WTC11 (cell line): ENCODE measurements at places on chromosomes 1 and 21.
A peak's percentile ranks its signal among the peaks of the same experiment; 100 is the strongest.

- DNase-seq, result no peak
Measured at GRCh38 chr1:1025730-1026129, 5.8 kb downstream of the AGRN start.

DNA sequence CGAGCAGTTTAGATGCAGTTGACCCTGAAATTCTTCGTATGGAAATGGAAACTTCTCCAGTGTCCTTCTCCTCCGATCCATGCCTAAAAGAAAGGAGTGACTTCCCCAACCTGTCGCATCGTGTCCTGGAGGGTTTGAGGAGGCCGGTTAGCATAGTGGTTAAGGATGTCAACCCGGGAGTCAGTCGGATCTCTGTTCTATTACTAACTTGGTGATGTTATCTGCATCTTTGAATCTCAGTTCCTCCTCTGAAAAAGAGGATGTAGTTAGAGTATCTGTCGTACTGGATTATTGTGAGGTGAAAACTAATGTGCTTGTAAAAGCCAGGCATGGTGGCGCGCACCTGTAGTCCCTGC is 684 bp downstream of the ZBTB8B start:
- no peak for DNase-seq

DNA sequence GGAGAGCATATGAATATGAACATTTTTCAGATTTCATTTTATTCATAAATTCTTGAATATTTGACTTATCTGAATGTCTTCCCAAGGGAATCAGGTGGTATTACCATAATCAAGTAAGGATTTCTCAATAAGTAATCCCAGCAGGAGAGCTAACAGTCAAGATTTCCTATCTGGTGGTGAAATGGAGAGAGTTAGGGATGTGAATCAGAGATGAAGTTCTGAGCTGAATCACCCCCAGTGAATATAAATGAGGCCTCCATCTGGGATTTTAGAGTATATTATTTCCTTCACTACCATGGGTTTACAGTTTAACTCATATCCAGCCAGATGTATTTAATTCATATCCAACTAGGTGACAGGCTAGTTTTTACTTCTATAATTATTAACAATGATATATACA is 61.5 kb upstream of the RGS2 start:
- DNase-seq, result no peak

- no peak for DNase-seq
Measured at GRCh38 chr1:244074559-244075171, 23.6 kb downstream of the ZBTB18 start.

DNA sequence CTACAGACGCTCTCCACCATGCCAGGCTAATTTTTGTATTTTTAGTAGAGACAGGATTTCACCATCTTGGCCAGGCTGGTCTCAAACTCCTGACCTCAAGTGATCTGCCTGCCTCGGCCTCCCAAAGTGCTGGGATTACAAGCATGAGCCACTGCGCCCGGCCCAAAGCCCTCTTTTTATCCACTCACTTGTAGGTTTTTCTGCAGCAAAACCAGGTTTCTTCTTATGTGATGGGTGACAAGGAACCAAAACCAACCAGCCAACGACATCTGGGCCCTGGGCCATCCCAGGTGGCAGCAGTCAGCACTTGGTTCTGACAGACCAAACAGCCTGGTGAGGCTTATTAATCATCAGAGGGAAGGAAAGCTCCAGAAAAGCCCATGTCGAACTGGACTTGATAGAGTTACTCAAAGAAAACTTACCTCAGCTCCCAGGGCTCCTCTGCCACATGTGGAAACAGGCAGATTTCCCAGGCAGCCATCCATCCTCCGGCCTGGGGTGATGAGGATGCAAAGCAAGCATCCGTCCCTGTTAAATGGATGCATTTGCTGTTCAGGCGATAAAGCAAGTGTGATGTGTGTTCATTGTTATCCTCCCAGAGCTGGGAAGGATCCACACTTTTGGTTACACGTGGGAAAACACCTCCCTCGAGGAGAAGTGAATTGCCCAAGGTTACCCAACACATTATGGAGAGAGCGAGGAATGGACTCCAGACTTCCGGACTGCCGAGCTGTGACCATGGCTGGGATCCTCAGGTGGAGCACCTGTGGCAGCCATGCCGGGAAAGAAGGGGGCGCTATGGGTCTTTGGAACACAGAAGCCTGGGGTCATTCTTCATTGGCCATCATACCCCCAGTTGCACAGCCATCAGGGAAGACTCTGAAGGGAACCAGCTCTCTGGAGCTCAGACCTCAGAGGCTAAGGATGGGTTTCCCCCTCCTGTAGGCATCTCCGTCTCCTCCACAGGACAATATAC is 118.8 kb downstream of the HUNK start:
- peak; percentile 72 for DNase-seq

- DNase-seq, result no peak
Measured at GRCh38 chr1:98749152-98749756, 87.7 kb downstream of the SNX7 start.

- DNase-seq, result no peak
Measured at GRCh38 chr1:226863446-226863845, 7.0 kb upstream of the PSEN2 start.

DNA sequence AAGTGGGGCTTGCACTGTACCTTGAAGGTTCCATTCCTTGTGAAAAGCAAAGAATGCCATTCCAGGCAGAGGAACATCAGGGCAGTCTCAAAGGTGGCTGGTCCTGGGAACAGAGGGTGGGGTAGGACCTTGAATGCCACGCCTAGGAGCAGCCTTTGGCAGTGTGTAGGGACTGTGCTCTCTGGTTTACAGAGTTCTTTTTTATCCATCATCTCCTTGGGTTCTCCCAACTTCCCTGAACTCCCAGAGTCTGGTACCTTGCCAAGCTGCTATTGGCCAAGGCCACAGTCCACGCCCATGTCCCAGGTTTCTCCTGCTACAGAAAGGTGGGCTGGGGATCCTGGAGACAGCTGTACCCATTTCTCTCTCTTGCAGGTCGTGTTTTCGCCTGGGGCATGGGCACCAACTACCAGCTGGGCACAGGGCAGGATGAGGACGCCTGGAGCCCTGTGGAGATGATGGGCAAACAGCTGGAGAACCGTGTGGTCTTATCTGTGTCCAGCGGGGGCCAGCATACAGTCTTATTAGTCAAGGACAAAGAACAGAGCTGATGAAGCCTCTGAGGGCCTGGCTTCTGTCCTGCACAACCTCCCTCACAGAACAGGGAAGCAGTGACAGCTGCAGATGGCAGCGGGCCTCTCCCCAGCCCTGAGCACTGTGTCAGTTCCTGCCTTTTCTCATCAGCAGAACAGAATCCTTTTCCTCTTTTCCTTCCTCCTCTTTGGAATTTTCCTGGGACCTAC is 15.3 kb upstream of the TRNAU1AP start:
- DNase-seq, result no peak

DNA sequence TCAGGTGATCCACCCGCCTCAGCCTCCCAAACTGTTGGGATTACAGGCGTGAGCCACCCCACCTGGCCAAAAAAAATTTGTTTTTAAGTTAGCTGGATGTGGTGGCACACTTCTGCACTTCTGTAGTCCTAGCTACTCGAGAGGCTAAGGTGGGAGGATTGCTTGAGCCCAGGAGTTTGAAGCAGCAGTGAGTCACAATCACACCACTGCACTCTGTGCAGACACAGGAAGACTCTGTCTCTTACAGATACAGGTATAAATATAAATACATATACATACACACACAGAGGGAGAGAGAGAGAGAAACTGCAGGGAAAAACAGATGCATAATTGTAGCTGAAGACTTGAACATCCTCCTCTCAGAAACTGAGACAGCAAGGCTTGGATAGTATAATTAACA is 34.8 kb upstream of the EPS15 start:
- no peak for DNase-seq

DNA sequence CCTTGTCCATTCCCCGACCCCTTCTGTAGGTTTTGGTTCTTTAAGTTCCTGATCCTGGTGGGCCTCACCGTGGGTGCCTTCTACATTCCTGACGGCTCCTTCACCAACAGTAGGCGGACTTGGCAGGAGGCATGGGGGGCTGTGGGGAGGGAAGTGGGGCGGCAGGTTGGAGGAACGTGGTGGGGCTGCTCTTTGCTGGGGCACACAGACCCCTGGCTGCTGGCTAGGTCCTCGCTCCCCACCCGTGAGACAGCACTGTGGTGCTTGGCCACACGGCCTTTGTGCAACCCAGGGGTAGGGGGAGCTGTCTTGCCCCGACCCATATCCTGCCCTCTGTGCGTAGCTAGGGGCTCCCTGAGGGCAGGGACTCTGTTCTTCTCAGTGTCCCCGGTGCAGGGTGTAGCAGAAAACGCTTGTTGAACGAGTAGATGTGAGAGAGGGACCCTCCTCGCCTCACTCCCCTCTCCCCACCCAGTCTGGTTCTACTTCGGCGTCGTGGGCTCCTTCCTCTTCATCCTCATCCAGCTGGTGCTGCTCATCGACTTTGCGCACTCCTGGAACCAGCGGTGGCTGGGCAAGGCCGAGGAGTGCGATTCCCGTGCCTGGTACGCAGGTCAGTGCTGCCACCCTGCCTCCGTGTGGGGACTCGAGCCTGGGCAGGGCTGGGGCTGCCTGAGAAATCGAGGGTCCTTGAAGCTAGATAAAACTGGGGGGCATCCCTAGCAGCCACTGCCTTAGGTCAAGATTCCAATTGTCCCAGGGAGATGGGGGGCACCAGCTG is 12.5 kb downstream of the SERINC2 start:
- no peak for DNase-seq

DNA sequence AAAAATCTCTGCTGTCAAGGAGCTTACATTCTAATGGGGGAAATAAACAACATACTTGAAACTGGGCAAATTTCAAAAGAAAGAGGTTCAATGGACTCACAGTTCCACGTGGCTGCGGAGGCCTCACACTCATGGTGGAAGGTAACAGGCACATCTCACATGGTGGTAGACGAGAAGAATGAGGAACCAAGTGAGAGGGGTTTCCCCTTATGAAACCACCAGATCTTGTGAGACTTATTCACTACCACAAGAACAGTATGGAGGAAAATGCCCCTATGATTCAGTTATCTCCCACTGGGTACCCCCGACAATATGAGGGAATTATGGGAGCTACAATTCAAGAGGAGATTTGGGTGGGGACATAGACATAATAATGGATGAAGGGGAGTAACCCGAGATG is 226.4 kb downstream of the ZP4 start:
- DNase-seq, result no peak

- DNase-seq, result no peak
Measured at GRCh38 chr1:165228111-165228655, 128.3 kb downstream of the LMX1A start.

- DNase-seq, result no peak
Measured at GRCh38 chr21:31862078-31862477, 10.7 kb upstream of the HUNK start.
